ENCODE measurements at places on chromosomes 1 and 21. TPM values are rescaled to one million over a fixed set of nuclear protein-coding genes. Genes with fewer than 3 reads are reported as not detected.

C1orf87 gene
- not detected for polyA plus RNA-seq

HSPB7 gene
- 90.1 TPM for polyA plus RNA-seq

PAFAH2 gene
- 12.3 TPM for polyA plus RNA-seq

LCE1B gene
- polyA plus RNA-seq: not detected

LIN28A gene
- not detected for polyA plus RNA-seq

SPRR2F gene
- polyA plus RNA-seq: not detected

TCHHL1 gene
- not detected for polyA plus RNA-seq

DNA sequence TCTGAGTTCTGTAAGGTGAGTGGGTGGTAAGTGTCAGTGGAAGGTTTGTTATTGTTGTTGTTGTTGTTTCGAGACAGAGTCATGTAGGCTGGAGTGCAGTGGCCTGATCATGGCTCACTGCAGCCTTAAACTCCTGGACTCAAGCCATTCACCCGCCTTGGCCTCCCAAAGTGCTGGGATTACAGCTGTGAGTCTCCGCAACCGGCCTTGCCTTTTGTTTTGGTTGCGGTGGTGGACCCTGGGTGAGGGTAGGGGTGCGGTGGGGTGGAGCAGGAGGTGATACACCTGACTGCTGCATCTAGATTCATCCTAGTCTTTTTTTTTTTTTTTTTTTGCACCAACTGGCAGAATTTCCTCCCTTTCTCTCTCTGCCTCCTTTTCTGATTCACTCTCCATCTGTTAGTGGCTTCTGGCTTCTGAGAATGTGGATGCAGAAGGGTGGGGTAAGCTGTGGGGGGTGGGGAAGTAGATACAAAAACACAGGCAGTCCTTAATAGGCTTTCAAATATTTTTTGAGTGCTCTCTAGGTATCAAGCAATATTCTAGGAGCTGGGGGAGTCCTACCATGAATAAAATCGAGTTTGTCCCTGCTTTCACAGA, 4.6 kb upstream of the GMEB1 start:
- DNase-seq: no peak

DNA sequence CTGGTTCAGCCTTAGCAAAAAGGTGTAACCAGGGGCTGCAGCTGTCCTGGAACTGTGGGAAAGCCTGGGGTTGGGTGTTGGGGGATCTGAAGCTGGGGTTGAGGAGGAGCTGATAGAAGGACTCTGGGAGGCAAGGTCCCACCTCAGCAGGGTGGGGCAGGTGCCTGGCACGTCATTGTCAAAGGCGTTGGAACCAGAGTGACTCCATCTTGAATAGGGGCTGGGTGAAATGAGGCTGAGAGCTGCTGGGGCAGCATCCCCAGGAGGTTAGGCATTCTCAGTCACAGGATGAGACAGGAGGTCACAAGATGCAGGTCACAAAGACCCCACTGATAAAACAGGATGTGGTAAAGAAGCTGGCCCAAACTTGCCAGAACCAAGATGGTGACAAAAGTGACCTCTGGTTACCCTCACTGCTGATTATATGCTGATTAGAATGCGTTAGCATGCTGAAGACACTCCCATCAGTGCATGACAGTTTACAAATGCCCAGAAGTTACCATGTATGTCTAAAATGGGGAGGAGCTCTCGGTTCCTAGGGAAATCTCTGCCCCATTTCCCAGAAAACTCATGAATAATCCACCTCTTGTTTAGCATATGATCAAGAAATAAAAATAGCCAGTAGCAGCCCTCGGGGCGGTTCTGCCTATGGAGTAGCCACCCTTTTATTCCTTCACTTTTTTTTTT, 85.4 kb downstream of the IER5 start:
- DNase-seq: no peak

DNA sequence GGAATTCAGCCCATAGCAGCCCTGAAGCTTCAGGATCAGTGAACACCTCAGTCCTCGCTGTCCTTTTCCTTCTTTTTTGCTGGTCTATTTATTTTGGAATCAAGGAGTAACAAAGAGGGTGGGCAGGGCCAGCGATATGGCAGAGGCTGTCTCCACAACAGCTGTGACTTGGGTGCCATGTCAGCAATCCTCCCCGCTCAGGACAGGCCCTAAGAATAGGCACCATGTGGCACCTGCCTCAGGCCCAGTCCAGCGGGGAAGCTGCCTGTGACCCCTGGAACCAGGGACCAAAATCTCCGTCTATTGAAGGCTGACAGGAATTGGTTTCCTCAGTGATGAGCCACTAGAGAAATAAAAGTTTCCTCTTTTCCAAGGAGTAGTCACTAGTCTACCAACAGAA, 58.6 kb upstream of the TNR start:
- no peak for DNase-seq

GRCh38 chr1:198638441-198638840, 399 bp upstream of the PTPRC start:
- DNase-seq: no peak

- no peak for DNase-seq
These were observed 7.0 kb downstream of the DSTYK start for GRCh38 chr1:205204552-205204951.

DNA sequence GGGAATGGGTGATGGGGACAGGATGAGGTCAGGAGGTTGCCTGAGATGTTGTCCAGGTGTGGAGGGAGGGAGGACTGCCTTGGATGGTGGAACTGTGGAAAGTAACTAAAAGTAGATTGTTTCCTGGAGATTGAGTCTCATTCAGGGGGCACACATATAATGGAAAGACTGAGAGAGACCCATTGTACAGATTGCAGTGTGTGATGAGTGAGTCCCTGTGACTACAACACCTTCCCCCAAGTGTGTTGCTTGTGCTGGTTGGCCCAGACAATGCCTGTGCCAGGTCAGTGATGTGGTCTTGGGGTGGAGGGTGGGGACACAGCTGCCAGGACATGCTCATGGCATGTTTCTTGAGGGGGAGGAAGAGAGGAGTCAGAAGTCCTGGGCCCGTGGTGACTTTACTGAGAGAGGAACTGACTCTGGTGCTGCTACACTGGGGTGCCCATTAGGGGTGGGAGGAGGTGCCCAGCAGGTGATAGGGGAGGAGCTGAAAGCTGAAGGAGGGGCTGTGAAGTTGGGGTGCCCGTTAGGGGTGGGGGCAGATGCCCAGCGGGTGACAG, 5.2 kb downstream of the SNAP47 start:
- DNase-seq: no peak

GRCh38 chr1:1528301-1529267, 11.8 kb downstream of the TMEM240 start:
- no peak for DNase-seq

DNA sequence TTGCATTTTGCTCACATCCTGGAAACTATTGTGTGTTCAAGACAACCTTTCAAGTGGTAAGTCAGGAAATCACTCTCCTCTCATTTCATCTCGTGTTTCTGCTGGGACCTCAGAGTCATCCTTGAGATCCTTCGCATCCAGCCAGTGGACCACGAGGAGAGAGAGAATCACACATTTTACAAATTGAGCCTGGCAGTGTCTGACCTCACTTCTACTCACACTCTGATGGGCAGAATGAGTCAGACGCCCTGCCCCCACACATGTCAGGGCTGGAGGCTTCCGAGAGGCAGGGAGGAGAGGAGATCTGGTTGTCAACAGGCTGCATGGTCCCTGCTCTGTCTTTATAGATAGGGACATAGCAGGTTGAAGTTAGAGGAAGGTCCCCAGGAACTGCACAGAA, 509.7 kb downstream of the AJAP1 start:
- DNase-seq: no peak

DNA sequence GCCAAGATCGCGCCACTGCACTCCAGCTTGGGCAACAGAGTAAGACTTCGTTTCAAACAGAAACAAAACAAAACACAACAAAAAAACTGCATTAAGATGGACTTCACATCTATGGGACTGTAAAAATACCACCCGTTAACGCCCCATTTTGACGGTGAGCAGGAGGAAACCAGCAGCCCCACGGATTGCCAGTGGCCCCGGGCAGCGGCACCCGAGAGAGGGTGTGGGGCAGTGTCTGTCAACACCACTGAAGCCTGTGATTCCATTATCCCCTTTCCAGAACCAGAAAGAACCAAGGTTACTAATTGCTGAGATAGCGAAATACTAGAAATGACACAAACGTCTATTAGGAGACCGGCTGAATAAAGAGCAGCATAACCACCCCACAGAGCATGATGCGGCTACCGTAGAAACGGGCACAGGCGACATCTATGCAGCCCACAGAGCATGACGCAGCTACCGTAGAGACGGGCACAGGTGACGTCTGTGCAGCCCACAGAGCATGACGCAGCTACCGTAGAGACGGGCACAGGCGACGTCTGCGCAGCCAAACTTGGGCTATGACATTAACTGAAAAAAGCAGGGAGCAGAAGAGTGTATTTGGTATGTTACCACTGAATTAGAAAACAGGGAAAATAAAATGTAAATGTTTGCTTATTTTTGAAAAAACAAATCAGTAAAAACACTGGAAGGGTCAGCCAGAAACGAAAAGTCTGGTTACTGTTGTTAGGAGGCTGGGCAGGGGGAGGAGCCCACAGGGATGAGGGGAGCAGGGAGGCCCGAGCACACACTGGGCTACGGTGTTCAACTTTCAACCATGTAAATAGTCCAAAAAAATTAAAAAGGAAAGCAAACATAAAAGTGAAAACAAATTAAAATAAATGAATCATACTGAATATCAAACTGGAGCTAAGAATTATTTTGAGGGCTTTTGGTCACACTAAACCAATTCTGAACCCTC, 96.5 kb downstream of the NPHP4 start:
- no peak for DNase-seq

GRCh38 chr1:177307771-177308170, 137.0 kb downstream of the BRINP2 start:
- no peak for DNase-seq

Data from adrenal gland (tissue), 19 donors.